ENCODE measurements at places on chromosomes 1 and 21.

DNA sequence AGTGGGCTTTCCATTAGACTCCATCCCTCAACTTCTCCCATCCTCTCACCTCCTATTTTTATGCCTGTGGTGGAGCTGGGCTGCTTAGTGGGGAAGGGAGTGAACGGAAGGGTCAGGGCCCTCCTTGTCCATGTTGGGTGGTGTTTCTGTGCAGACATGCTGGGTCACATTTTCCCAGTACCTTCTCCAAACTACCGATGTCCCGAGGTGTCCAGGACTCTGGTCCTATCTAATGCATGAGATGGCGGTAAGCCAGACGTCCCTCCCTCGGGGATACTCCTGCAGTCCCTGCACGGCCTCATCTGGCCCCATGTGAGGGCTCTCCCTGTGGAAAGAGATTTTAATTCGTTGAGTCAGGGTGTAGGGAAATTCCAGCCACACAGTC is 61.0 kb downstream of the OBSCN start:
- DNase-seq = no peak

GRCh38 chr1:204478172-204478899 is 16.3 kb downstream of the PIK3C2B start:
- DNase-seq = no peak

GRCh38 chr21:16002874-16003466 is 273.2 kb downstream of the USP25 start:
- no peak for DNase-seq

- peak; percentile 38 for DNase-seq
Measured at GRCh38 chr1:220810179-220810653, 23.5 kb downstream of the MTARC1 start.

DNA sequence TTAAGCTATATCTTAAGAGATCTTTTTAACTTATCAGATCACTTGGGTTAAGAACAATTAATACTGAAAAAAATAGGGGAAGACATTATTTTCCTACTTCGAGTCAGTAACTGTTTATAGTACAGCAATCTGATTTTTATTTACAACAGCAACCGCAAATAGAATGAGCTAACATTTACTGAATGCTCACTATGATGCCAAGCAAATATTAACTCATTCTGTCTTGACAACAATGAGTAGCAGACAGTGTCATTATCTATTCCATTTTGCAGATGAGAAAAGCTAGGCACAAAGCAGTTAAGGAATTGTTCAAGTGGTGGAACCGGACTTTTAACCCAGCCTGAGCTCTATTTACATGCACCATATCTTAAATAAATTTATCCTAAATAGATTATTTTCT is 273.7 kb downstream of the NTNG1 start:
- DNase-seq = no peak

Data from activated CD8-positive, alpha-beta memory T cell treated with anti-CD3 and anti-CD28 coated beads for 4 hours (primary cell).